ENCODE measurements at places on chromosomes 3 and 15. TPM values are rescaled to one million over a fixed set of nuclear protein-coding genes. Genes with fewer than 3 reads are reported as not detected.
A peak's percentile ranks its signal among the peaks of the same experiment; 100 is the strongest.

- DNase-seq, result no peak
Observed at GRCh38 chr3:27669591-27669990, 52.5 kb downstream of the EOMES start.

DNA sequence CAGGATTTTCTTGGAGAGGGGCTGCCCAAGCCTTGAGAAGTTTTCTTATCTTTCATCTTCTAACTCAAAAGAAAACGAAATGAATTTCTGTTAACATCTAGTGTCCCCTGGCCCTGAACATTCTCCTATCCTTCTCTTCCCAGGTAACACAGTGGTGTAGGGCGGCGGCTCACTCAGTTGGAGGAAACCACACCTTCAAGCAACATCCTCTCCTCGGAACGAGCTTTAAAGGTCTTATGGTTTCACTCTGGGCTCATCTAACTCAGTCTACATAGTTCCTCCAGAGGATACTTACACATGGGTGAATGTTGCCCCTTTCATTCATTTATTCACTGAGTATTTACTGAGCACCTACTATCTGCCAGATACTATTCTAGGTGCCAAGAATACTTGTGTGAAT lies 31.0 kb upstream of the KLHL6 start:
- no peak for DNase-seq

- DNase-seq, result no peak
Observed at GRCh38 chr15:78540871-78541743, 863 bp downstream of the PSMA4 start.

DNA sequence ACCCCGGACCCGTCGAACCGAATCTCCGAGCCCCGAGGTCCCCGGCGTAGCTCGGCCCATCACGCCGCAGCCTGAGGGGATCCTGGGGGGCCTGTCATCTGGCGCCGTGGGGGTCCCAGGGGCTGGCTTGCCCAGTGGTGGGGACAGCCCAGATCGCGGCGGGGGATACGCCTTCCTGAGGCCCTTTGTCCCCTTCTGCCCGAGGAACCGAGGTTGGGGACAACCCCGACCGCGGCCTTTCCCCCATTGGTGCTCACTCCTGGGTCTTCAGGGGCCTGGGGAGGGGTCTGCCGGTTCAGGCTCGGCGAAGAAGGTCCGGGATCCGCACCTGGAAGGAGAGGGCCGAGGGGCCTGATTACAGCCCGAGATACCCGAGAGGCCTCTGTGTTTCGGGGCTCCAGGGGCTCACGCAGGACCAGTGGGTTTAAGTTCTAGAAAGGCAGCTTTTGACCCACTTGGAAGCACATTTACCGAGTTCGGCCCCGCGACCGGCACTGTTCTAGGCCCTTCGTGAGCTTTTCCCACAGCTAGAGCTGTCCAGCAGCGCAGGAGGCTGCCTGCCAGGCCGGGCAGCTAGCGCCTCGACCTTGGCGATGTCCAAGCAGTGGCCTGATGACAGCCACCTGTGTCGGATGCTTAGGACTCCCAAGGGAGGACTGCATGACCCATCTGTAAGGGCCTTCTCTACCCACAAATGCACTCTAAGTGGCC lies 504 bp downstream of the ABHD2 start:
- peak; percentile 15 for DNase-seq

DNA sequence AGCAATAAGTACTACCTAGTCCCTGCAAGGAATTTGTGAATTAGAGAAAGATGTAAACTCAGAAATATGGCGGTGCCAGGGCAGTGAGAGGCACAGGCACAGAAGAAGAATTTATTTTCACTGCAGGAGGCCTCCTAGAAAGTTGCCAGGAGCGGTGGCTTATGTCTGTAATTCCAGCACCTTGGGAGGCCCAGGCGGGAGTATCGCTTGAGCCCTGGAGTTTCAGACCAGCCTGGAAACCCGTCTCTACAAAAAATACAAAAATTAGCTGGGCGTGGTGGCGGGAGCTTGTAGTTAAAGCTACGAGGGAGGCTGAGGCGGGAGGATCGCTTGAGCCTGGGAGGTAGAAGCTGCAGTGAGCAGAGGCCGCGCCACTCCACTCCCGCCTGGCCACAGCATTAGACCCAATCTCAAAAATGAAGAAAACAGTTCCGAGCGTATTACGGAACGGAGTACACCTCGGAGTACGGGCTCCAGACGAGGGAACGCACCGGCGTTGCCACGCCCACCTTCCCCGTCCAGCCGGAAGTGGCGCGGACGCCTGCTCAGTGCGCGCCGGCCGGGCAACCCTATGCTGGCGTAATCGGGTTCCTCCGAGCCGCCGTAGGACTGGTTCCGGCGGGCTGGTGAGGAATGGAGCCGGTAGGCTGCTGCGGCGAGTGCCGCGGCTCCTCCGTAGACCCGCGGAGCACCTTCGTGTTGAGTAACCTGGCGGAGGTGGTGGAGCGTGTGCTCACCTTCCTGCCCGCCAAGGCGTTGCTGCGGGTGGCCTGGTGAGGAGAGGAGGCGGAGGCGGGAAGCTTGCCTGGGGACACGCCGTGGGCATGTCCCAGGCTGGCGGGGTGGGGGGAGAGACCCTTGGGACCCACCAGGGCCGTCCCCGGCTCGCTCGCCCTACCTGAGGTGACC lies at the start of gene FBXO22:
Gene FBXO22, plus strand, starts transcription at position 548 of the 909 bp plus-strand sequence. Its CDS starts 86 bp downstream, at position 634.
- DNase-seq, result peak; percentile 96

DNA sequence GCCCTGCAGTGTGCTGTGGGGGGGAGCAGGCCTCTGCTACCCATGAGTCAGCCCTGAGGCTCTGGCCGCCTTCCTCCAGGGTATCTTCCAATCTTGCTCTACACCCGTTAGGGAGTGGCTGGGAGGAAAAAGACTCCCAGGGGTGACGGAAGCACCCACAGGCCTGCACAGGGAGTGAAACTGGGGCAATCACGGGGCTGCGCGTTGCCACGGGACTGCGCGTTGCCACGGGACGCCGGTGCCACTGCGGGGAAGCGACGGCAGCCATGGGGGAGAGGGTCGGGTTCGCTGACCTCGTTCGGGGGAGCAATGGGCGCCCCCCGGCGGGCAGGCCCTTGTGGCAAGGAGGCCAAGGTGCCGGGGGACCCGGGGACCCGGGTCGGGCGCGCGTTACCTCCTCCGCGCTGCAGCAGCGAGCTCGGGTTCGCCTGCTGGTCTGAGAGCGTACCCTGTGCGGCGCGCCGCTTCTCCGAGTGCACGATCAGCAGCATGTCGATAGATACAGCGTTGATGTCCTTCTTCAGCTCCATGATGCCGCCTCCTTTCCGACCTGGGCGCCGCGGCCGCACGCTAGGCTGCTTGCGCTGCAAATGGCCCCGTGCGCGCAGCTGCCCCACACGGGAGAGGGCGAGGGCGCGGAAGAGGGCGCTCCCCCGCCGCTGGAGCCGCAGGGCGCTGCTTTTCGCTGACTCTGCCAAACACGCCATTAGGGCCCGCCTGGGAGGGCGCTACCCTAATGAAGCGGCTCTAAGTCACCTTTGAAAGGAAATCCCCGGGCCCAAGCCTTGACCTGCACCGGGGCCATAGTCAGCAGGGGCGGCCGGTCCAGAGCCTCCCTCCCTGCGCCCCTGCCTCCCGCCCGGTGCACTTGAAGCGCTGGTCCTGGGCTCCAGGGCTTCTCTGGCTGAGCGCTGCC lies at the start of gene KY:
Gene KY, minus strand, starts transcription at position 592 of the 916 bp plus-strand sequence. Its CDS starts 62 bp downstream, at position 530.
- DNase-seq, result peak; percentile 79

DNA sequence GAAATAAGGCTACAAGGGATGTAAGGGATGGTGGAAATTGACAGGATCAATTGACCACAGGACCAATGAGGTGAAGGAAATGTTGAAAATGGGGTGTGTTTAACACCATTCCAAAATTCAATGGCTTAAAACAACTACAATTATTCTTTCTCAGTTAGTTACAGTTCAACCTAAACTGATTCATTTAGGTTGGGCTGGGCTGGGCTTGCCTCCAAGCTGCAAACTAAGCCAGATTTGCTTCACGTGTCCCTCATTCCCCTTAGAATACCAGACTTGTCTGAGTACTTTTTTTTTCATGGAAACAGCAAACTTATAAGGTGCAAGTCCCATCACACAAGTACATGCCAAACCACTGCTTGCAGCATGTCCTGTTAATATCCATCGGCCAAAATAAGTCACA lies 280.1 kb downstream of the NEK10 start:
- DNase-seq, result no peak

DNA sequence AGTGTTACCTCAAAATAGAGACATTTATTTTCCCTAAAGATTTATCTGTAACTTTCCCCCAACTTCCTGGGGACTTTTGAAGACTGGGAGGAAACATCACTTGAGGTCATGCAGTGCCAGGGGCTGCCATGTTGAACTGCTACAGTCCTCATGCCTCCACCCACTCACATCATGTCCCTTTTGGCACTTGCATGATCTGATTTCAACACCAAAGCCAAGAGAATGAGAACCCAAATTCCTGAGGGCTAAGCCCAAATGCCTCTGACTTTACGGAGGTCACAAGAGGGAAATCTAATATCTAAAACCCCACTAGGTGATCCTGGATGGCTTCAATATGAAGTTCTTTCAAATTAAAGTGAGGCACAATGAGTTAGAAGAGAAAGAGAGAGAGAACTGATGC lies 213.1 kb downstream of the NTRK3 start:
- no peak for DNase-seq

GRCh38 chr3:28328188-28329151 lies 20.1 kb upstream of the ZCWPW2 start:
- DNase-seq, result no peak

- no peak for DNase-seq
Observed at GRCh38 chr15:94400526-94401298, 169.4 kb downstream of the MCTP2 start.

- no peak for DNase-seq
Observed at GRCh38 chr3:5757213-5757804, 569.8 kb downstream of the EDEM1 start.

DNA sequence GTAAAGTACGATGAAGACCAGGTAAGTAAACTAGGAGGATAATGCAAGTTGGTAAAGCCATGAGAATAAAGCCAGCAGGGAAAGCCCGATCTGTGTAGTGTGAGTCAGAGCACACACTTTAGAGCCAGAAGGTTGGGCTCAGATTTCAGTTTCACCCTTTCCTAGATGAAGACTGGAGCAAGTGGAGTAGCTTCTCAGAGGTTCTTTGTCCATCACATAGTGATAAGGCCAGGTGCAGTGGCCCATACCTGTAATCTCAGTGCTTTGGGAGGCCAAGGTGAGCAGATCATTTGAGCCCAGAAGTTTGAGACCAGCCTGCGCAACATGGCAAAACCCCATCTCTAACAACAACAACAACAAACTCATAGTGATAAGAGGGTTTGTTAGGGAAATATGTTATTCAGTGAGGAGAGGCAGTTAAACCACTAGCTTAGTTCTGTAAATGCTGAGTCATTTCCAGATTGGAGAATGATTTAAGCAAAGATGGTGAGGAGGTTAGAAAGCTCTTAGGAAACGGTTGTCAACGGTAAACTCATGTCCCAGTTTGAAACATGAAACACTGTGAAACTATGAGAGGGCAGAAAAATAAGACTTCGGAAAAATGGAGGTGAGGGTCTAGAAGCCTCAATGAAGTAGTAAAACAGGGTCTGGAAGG lies 39.0 kb downstream of the IL12A start:
- DNase-seq, result peak; percentile 64

- DNase-seq, result no peak
Observed at GRCh38 chr15:94263341-94264273, 32.2 kb downstream of the MCTP2 start.

DNA sequence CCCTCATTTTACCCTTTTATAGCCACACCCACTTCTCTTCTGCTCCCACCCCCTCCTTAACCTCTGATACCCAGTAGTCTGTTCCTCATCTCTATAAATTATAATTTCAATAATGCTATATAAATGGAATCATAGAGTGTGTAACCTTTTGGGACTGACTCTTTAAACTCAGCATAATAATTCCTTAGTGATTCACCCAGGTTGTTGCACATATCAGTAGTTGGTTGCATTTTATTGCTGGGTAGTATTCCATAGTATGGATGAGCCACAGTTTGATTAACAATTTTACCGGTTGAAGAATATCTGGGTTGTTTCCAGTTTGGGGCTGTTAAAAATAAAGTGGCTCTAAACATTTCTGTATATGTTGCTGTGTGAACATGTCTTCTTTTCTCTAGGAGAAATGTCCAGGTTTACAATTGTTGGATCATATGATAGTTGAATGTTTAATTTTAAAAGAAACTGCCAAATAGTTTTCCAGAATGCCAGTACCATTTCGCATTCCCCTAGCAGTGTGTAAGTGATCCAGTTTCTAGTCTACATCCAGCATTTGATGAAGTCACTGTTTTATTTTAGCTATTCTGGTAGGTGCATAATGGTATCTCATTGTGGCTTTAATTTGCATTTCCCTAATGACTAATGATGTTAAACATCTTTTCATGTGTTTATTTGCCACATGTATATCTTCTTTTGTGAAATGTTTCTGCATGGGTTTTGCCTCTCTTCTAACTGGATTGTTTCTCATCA lies 68.5 kb downstream of the VPS8 start:
- no peak for DNase-seq

DNA sequence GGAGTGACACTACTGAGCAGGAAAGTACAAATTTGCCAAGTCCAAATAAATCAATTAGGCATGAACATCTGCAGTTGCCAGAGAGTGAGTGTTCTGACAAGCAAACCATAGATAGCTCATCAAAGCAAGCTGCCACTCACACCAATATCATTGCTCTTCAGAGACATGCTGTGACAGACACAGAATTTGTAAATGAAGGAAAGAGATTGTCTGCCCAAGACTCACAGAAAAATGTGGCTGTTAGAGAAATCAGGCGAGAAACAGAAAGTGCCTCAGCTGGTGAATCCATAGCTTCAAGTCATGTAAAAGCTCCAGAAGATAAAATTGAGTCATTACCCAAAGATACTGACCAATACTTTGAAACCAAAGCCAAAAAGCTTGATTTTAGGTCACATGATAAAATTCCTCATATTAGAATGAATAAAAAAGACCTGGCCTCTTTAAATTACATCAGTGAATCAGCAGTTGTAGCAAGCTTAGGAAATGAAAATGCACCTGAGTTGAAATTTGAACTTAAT lies 50.8 kb downstream of the CRYBG3 start:
- DNase-seq, result no peak

DNA sequence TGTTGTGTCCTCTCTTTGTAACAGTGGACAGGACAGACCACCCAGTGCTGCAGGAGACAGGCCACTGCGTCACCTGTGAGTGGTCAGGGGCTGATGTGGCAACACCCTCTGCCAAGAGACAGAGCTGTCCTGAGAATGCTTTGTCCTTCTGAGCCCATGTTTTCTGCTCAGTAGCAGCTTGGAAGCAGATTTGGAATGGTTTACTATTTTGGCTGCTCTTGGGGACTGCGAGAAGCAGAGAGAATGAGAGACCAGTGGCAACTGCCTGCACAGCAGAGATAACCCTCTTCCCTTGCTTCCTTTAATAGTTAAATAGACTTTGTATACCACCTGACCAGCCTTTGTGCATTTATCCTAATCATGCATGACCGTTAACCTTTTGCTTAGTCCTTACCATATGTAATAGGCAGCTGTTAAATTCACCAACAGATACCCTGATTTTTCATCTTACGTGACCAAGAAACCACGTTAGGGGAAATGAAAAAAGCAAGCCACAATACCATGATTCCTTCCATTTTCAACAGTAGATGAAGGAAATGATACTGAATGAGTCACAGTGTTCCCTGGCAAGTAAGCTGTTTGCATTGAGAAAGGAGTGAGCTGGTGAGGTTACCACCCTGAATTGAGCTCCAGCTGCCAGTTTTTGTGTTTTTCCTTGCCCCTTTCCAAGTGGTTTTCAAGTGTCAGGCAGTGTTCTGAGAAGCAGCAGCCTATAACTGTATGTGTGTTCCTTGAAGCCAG lies 35.5 kb downstream of the B3GALNT1 start:
- DNase-seq, result peak; percentile 89

CP gene
- total RNA-seq, result not detected

GOLGA8S gene
- not detected for total RNA-seq

KBTBD8 gene
- total RNA-seq, result 5.9 TPM

MYRIP gene
- total RNA-seq, result not detected

ALG3 gene
- total RNA-seq, result 50.8 TPM

WNT7A gene
- total RNA-seq, result 0.29 TPM

SLC24A5 gene
- not detected for total RNA-seq

KLHDC8B gene
- 3.2 TPM for total RNA-seq

ALPK3 gene
- total RNA-seq, result 0.11 TPM
